ENCODE measurements at places on chromosomes 7 and 10.

DNA sequence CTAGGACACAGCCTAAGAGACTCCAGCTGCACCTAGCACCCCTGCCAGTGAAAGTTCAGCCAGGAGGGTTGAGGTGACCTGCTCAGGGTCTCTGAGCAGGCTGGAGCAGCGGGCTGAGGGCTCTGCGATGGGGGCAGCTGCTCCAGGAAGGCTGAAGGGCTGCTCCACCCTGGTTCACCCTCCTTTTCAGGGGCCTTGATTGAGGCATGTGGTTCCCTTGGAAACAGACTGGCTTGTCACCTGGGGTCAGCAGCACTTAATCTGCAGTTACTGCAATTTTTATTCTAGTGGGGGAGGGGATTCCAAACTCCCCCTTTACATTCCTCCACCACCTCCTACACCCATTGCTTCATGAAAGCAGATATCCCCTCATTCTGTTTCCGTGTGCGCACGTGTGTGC is 85.3 kb upstream of the UNC5B start:
- no peak for DNase-seq

DNA sequence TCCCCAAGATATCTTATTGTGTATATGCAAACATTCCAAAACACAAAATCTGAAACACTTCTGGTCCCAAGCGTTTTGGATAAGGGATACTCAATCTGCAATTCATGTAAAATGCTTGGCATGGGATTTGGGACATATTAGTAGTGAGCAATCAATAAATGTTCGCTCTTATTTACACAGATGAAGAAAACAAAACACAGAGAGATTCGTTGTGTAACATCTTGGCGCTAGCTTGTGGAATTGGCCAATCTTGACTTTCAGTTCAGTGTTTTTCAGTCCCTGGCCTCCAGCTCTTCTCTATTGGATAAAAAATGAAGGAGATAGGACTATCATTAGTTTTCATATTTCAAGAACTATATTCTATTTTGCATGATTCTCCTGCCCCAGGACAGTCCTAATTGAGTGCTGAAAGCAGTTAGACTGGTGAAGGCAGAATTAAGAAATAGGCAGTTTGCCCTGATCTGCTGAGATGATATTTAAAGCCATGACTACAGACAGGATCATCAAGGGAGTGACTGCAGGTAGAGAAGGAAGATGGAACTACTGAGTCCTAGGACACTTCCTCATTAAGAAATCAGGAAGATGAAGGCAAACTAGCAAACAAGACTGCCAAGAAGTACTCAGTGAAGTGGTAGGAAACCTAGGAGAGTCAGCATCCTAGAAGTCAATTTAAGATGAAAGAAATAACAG is 1.8 kb downstream of the PNLIPRP3 start:
- DNase-seq: no peak

- DNase-seq: no peak
These were observed 3.1 kb upstream of the CAPZA2 start for GRCh38 chr7:116859323-116859722.

GRCh38 chr10:77571490-77571889 is 66.1 kb downstream of the KCNMA1 start:
- no peak for DNase-seq

- no peak for DNase-seq
These were observed 111.0 kb upstream of the KLF14 start for GRCh38 chr7:130844811-130845580.

GRCh38 chr7:150439967-150440366 is 10.5 kb upstream of the GIMAP8 start:
- DNase-seq: no peak
